Pancreas (tissue), 10 donors: ENCODE measurements at places on chromosomes 3 and 15.

GRCh38 chr3:126557761-126558160, 971 bp downstream of the C3orf22 start:
- no peak for DNase-seq

- DNase-seq: no peak
These were observed 138.8 kb downstream of the BBX start for GRCh38 chr3:107661447-107662123.

- DNase-seq: peak; percentile 37
These were observed 32.1 kb upstream of the DENND4A start for GRCh38 chr15:65824031-65824743.

DNA sequence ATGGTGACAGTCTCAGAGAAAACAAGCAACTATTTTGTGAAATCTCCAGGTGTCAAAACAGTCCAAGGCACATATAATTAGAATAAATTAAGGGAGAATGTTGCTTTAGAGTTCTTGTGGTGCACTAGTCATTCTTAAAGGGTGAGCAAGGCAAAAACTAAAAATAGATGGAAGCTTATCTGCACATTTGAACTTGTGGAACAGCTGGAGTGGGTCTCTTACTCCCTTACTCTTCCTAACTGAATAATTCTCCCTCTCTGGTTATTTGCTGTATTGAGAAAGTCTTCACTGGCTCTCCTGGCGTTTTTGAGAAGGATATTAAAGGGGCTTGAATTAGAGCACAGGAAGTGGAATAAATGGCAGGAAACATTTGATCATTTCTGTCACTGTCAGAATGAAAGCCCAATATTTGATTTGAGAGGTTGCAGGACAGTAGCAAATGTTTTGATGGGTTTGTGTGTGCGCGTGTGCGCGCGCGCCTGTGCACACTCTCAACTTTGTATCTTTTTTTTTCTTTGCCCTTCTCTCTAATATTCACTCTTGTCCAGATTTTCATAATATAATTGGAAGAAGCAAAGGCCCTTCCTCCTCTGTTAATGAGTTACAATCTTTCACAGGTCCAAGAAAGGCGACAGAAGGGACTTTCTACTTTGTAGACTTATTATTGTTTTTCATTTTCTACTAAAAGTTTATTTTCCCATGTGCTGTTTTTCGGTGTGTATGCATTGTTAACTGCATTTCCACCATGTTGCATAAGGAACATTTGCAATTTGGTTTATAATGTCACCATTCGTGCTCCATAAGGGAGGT, 40.9 kb downstream of the AKAP13 start:
- DNase-seq: no peak

- DNase-seq: no peak
These were observed 134.5 kb downstream of the FBN1 start for GRCh38 chr15:48510976-48511375.

DNA sequence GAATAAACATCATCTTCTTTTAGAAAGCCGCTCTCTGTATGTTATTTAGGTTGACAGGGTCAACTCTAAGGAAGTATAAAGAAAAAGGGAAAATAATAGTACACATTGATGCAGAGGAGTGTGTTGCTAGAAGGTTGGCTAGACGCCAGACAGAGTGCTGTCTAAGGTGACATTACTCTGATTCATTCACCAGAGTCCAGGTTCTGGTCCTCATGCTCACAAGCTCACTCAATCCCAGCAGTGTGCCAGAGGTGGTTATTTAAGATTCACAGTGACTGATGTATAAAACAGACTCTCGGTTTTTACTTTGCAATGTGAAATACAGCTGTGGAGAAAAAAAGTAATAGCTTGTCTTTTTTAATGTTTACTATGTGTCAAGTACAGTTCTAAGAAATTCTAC, 1.7 kb downstream of the CFAP44 start:
- DNase-seq: no peak

DNA sequence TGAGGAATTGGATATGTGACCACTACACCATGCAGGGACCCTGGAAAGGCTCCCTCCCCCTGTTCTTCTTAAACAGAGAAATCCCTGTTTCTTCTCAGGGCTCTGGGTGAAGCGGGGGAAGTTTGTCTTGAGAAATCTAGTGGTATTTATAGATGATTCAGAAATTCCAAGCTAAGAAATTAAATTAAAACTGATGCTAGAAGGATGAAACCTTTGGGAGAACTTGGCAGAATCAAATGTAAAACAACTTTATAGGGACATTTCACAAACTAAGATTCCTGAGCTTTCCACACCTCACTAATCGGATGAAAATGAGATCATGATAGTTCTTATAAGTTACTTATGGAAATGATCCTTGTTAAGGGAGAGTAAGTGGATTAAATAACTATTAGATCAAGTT, 54.2 kb downstream of the FBXL2 start:
- DNase-seq: no peak

DNA sequence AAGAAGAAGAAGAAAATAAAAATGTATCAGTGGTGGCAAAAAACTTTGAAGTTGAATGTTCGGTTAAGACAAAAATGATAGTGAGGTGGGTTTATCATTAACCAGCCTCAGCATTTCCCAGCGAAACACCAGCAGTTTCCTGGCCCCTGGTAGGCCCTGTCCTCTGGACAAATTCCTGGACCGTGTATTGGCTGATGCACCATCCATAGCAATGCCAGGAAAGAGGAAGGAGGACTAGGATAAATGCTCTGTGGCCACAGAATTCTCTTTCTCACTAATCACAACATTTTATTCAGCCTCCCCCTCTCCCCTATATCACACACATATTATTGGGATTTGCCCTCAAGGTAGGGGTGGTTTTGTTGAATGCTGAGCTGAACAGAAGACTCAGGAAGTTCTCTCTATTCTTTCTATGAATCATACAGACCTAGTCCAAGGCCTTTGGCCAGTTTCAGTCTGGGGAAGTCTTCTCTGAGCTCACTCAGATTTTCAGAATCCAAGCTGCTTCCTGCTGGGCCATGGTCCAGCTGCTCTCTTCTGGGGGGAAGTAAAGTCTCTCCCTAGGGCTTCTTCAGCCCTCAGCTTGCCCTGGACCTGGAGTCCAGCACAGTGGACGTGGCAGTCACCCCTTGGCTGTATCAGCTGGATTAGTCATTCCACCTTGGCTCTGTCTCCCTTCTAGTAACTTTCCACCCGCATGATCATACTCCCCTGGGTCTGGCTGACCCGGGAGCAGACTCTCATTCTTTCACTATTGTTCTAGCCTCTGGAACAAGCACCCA, 27.6 kb downstream of the SLC28A1 start:
- peak; percentile 71 for DNase-seq

DNA sequence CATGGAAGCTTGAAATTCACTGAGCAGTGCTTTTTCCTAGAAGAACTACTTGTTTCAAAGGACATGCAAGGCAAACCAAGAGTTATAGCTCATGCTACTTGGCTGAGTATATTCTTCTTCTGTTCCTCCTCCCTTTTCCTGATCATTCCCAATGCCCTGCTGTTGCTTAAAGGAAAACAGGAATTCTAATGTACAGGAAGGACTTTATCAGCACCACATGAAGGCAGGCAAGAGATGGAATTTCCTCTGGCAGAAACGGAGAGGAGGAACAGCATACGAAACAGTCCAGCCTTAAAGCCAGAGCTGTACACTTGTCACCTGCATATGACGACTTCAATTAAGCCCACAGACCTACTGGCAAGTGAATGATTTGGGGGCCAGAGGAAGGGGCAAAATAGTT, 15.7 kb downstream of the MEIS2 start:
- no peak for DNase-seq

GRCh38 chr3:24605511-24606028, 110.9 kb upstream of the THRB start:
- no peak for DNase-seq

DNA sequence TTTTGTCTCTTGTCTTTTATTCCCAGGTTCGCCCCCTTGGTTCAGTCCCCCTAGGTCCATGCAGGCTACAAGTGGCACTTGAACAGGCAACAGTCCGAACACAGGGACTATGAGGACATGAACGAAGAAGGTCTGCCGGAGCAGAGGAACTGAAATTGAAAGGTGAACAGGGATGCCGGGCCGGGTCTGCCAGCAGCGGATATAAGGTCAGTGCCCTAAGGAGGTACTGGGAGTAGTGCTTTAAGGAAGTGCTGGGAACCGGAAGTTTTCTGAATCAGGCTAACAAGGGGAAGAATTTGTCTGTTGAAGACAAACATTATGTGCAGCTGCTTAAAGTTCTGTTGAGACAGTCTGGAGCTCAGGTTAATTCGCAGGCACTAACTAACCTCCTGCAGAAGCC, 46.8 kb downstream of the LSM3 start:
- no peak for DNase-seq

DNA sequence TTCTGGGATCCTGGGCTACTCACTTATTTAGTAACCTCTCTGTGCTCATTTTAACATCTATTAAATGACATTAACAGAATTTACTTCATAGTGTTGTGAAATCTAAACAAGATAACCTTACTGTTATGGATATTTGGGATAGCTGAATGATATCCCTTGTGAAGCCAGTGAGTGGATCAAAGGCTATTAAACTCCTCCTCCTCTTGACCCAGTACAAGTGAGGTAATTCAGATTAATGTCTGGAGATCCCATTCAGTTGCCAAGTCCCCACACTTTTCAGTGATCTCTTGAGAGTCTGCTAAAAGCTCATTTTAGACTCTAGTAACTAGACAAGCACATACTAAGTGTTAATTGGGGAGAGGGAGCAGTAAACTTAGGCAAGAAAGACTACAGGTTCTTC, 2.5 kb upstream of the ANKRD28 start:
- no peak for DNase-seq

DNA sequence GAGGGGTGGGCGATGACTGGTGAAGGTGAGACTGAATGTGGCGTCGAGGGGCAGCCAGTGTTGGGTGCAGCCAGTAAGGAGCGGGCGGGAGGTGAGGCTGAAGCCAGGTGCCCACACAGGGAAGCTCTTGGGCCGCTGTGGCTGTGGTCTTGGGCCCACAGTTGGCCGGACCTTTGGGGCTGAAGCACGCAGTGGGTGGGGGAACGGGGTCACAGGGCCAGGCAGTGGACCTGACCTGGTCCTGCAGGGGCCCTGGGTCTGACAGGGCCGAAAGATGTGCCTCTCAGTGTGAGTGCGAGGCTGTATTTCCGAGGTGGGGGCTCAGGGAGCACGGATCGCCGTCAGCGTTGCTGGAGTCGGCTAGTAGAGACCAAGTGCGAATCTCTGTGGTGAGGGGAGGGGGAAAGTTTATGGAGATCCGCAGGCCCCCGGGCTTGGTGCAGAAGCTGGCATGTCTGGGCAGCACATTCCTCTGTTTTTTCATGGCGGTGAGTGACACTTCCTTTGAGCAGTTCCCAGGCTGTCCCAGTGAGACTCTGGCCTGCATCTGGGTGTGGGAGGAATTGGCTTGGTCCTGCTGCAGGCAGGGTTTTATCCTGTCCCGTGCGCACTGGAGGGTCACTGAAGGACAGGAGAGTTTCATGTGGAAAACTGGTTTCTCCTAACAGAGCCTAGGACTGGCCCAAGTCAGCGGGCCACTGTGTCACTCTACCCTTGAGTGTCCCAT, 100.8 kb downstream of the TMEM266 start:
- DNase-seq: no peak

GRCh38 chr15:75203017-75203907, 1.6 kb downstream of the C15orf39 start:
- DNase-seq: no peak

- DNase-seq: no peak
These were observed 32.9 kb downstream of the GHSR start for GRCh38 chr3:172415323-172415722.

- DNase-seq: no peak
These were observed 8.4 kb downstream of the ARHGEF26 start for GRCh38 chr3:154129625-154130024.

GRCh38 chr3:22244761-22245521, 493.9 kb upstream of the ZNF385D start:
- no peak for DNase-seq
